ENCODE measurements at places on chromosomes 11 and 22. TPM values are rescaled to one million over a fixed set of nuclear protein-coding genes. Genes with fewer than 3 reads are reported as not detected.

DNA sequence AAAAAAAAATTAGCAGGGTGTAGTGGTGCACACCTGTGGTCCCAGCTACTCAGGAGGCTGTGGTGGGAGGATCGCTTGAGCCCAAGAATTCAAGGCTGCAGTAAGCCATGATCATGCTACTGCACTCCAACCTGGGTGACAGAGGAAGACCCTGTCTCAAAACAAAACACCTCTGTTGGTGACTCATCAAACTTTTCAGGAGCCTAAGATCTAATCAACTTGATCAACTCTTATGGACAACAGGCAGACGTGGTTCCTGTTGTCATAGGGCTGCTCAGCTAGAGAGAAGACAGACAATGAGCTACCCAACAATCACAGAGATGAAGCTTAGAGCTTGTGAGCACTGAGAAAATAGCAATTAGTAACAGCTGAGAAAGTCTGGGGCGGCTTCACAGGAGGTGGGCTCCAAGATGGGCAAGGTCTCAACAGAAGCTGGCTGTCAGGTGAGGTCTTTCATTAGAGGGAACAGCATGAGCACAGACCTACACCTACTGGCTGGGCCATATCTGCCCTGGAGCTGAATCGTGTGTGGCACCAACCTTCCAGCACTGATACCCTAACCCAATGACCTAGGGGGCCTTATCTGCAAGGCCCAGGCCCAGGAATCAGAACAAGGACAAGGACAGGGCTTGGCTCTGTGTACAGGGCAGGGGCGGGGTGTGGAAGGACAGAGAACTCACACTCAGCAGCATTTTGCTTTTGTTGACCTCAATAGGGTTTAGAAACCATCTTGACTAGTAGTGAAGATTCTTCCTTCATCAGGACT is 7.2 kb upstream of the UCP3 start:
- peaks cover 20% of the 10 kb centered on the region for H3K4me1 ChIP-seq
- H3K36me3 ChIP-seq: peaks cover 18% of the 10 kb centered on the region
- DNase-seq: no peak
- no peaks in the 10 kb centered on the region for H3K27me3 ChIP-seq
- no peak overlapping the region for H3K4me3 ChIP-seq

- no peaks in the 10 kb centered on the region for H3K4me1 ChIP-seq
- H3K4me3 ChIP-seq: no peak overlapping the region
- H3K27ac ChIP-seq: no peak overlapping the region
- DNase-seq: no peak
- no peaks in the 10 kb centered on the region for H3K36me3 ChIP-seq
These were observed 9.6 kb upstream of the EED start for GRCh38 chr11:86234831-86235461.

- DNase-seq: no peak
- no peak overlapping the region for H3K27ac ChIP-seq
- H3K4me3 ChIP-seq: no peak overlapping the region
- H3K36me3 ChIP-seq: no peaks in the 10 kb centered on the region
- H3K4me1 ChIP-seq: no peaks in the 10 kb centered on the region
These were observed 554.3 kb upstream of the LRRC4C start for GRCh38 chr11:42013656-42014201.

DNA sequence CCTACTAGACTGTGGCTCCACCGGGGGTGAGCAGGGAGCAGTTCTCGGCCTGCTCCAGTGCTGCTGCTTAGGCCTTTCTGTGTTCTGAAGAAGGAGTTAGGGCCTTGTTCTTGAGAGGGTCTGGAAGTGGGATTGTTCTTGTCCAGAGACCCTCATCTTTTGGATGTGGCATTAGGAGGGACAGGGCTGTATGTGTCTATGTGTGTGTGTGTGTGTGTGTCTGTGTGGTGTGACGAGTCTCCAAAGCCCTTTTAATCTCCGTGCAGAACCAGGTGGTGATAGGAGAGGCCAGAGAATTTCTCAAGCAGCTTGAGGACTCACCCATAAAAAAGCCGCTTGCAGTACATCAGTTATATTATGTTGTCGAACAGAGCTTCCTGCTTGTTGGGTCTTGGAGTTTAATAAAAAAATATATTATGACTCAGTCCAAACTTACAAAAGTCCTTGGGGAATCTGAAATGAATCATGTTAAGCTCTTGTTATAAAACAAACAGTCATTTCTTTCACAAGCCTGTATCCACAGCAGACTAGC is 196.5 kb downstream of the TENM4 start:
- H3K27me3 ChIP-seq: no peaks in the 10 kb centered on the region
- H3K4me1 ChIP-seq: no peaks in the 10 kb centered on the region
- H3K27ac ChIP-seq: no peak overlapping the region
- H3K4me3 ChIP-seq: no peak overlapping the region
- no peaks in the 10 kb centered on the region for H3K36me3 ChIP-seq

GRCh38 chr11:92045301-92045700 is 179.3 kb upstream of the FAT3 start:
- no peaks in the 10 kb centered on the region for H3K4me1 ChIP-seq
- H3K36me3 ChIP-seq: no peaks in the 10 kb centered on the region
- DNase-seq: no peak
- H3K27ac ChIP-seq: no peak overlapping the region

Gene APIP
- 25.7 TPM for polyA plus RNA-seq

Gene SLC37A4
- 192 TPM for polyA plus RNA-seq

Gene LGALS12
- 0.13 TPM for polyA plus RNA-seq

Gene OR8G5
- not detected for polyA plus RNA-seq
